ENCODE measurements at places on chromosomes 13 and 19.

DNA sequence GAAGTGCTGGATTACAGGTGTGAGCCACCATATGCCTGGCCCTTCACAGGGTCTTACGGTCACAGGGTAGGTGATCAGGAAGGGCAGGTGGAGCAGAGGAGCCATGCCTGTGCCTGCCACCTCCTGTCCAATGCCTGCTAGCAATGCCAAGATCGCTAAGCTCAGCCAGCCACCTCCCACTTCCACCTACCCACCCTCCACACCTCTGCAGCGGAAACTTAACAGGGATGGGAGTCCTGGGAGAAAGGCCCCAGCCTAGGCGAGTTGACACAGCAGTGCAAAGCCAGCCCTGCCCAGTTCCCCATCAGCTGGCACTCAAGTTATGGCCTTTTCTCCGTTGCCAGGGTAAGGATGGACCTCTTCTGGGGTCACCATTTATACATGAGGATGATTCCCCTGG lies 15.9 kb upstream of the FCHO1 start:
- no peak for DNase-seq

DNA sequence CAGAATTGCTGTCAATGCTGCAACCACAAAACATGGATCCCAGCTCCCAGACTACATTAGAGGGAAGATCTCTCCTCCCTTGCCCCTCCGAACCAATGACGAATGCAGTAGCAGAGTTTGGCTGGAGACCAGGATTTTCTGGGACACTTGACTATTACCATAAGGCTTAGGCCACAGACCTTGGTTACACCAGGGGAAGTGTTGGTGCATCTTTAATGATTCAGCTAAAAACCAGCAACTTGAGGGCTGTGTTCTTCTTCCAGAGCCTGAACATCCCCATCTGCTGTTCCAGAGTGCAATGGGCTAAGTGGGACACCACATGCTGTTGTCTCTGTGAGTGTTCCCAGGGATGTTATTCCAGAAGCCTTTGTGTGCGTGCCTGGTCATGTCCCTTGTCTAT lies 528.2 kb downstream of the LMO7 start:
- no peak for DNase-seq

- no peak for DNase-seq
These were observed 149.2 kb downstream of the COL4A1 start for GRCh38 chr13:110157718-110158117.

DNA sequence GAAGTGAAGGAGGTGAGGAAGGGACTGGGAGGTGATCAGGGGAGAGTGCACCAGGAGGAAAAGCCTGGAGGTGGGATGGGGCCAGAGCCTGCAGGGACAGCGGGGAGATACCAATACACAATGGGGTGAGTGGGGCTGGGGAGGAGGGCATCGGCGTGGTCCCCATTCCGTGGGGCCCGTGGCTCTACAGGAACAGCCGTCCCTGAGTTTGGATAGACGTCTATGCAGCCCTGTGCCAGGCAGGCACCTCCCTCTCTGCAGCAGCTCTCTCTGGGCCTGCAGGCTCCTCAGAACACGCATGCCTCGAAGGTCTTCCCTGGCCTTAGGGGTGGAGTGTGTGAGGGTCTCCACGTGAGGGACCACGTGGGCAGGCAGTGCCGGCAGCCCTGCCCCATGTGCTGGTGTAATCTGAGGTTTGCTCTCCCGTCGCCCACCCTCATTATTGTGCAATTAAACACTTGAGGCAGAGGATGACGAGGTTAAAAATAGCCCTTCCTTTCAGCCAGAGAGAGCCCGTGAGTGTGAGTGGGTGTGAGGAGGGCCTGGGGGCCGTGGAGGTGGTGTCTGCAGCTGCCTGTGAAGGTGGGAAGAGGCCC lies 16.5 kb downstream of the C2CD4C start:
- DNase-seq, result no peak

- DNase-seq, result no peak
These were observed 137.8 kb upstream of the SOX1 start for GRCh38 chr13:111929036-111929616.

GRCh38 chr13:31765138-31765785 lies 25.9 kb downstream of the RXFP2 start:
- DNase-seq, result no peak

- peak; percentile 65 for DNase-seq
These were observed at the start of gene ICAM1 for GRCh38 chr19:10270616-10271394. TSS of gene ICAM1 (plus strand) at chr19:10271120. CDS start at chr19:10271160, 40 bp downstream.

- DNase-seq, result no peak
These were observed 10.6 kb upstream of the CEACAM4 start for GRCh38 chr19:41637484-41637883.

DNA sequence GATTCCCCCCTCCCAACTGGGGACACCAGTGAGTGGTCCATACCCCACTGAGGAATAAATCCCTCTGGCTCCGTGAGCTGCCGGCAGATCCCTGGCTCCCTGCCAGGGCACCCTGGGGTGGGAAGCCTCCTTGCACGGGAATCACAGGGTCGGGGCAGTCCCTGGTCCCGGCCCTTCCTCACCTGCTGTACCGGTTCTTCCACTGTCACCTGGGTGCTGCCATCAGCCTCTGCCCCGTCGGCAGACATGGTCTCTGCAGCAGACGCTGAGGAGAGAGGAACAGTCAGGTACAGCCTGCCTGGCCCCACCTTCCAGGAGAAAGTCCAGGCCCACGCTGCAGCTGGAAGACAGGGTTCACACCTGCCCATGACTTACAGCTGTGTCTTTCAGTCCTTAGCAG lies 6.3 kb downstream of the PLIN3 start:
- DNase-seq, result no peak

- no peak for DNase-seq
These were observed 103.7 kb upstream of the VSTM2B start for GRCh38 chr19:29422047-29422446.

GRCh38 chr13:71607575-71607974 lies 259.4 kb downstream of the DACH1 start:
- no peak for DNase-seq

DNA sequence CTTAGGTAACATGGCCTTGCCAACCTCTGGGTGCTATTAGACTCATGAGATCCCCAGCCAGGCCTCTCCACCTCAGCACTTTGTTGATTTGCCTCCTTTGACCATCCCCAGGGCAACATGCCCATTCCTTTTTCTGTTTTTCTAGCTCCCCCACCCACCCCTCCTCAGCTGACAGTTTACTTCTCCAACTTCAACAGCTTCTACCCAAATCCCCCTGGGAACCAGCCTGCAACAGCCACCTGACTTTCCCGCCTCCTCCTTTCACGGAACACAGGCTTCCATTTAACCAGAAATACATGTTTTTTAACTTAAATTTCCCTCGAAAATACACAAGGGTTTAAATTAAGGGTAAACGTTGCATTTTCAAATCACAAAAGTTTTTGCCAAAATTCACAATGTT lies 117.3 kb downstream of the DLEU7 start:
- no peak for DNase-seq

- DNase-seq, result no peak
These were observed 57.2 kb upstream of the KLF12 start for GRCh38 chr13:74191410-74191809.

DNA sequence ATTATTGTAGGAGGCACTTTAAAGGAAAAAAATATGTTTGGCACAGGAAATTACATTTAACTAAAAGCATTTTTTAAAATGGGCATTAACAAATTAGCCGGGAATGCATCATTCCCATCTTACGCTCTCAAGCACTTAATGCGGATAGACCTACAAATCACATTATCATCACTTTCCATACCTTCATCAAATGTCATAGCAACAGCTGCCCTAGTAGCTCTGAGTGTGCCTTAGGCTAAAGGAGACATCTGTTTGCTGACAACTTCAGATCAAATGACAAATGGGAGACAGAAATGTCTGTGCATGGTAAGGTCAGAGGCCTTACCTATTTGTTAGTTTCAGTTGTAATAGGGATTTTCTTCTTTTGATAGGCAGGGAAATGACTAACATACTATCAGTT lies 773.2 kb upstream of the SLC10A2 start:
- no peak for DNase-seq

DNA sequence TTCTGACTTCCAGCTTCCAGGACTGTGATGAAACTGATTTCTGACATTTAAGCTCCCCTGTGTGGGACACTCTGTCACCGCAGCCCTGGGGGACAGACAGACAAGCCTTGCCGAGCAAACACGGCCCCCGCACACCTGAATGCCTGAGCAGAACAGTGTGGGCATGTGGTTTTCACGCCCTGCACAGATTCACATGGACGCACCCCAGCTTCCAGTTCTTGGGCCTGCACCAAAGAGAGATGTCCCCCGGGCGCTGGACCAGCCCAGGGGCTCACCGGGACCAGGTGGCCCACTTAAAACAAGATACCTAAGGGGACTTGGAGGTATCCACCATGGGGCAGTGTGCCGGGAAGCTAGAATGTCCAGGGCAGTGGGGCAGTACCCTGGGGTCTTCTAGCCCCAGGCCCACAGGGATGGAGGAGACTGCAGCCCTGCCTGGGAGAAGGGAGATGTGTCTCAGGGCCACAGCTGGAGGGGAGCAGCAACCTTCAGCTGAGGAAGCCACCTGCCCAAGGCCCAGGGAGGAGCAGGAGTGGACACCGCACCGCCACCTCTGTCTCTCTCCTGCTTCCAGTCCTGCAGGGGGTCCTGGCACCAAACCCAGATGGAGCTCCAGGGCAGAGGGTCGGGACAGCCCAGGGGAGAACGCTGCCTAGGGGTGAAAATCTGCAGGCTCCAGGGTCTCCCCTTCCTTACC lies 50.5 kb downstream of the SOX1 start:
- DNase-seq, result no peak
